ENCODE measurements at places on chromosomes 12 and 14.
A peak's percentile ranks its signal among the peaks of the same experiment; 100 is the strongest.

- no peak for DNase-seq
Measured at GRCh38 chr14:100256339-100256895, 17.5 kb downstream of the YY1 start.

DNA sequence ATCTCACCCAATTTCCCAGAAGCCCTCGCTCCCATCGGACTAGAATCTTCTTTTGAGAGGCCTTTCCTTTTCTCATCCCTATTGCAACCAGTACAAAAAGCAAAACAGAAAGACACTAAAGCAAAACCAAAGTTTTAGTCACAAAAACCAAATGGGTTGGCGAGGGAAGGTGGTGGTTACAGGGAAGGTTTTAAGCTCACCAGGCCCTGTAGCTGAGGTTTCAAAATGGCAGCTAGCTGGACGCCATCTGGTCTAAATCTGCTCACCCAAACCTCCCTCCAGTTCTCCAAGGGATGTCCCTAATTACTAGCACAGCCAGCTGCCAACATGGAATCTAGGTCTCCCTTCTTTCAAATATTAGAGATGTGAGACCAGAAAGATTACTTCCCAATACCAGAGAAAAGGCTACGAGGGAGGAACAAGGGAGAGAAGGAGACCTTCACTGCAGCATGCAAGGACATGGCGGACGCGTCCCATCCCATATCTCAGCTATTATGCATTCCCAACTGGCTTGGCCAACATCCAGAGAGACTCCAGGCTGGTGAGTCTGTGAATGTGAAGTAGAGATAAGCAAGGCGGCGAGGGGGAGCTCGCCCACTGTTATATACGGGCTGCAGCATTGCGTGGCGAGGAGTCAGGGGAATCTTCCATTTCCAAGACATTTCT, 70.8 kb downstream of the DPF3 start:
- no peak for DNase-seq

GRCh38 chr12:5391653-5392052, 40.3 kb upstream of the NTF3 start:
- DNase-seq, result peak; percentile 88

- DNase-seq, result no peak
Measured at GRCh38 chr12:52141875-52142274, 49.9 kb downstream of the KRT80 start.

- peak; percentile 77 for DNase-seq
Measured at GRCh38 chr14:51448831-51449670, 202.7 kb upstream of the FRMD6 start.

DNA sequence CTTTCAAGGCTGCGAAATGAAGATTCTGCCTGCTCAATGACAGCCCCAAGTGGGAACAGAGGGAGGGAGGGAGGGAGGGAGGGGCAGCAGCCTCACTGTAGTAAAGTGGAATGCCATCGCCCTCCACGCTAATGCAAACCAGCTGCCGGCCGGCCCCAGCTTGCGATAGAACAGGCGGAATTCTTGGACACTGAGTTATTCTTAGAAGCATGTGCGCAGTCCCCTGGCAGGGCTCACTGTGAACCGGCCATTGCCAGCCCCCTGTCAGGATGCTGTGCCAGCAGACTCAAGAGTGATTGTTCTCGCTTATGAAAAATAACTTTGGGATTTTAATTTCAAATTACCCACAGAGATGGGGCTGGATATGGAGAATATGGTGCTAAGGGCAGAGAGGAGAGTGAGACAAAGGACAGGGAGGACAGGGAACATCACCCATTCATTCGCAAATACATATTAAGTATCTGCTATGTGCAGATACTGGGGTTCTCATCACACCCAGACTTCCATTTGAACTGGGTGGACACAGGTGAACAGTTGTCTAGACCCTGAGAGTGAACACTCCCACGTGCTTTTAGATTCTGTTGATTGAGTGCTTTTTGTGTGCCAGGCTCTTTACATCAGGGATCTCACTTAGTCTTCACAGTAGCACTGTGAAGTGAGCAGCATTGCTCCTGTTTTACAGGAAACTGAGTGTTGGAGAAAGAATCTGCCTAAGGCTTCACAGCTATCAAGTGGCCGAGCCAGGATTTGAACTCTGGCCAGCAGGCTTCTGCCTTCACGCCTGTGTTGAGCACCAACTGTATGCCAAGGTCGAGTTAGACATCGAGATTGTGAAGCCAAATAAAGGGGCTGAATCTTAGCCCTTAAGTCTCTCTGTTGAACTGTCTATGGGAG, 192.9 kb downstream of the C12orf75 start:
- no peak for DNase-seq

DNA sequence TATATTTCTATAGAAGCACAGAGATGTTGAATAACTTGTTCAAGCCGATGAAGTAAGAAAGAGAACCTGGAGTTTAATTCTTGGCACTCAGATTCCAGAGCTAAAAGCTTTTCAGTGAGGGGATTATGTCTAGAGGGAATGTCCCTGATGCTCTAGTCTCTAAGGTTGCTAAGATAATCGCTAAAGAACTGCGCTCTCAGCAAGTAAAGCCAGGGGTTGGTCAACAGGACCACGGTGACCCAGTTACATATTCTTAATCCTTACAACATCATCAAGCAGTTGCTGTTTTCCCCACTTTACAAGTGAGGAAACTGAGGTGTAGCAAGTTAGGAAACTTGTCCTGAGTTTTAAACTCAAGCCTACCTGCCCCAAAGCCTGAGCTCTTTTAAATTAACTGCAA, 110.8 kb downstream of the DAD1 start:
- no peak for DNase-seq

DNA sequence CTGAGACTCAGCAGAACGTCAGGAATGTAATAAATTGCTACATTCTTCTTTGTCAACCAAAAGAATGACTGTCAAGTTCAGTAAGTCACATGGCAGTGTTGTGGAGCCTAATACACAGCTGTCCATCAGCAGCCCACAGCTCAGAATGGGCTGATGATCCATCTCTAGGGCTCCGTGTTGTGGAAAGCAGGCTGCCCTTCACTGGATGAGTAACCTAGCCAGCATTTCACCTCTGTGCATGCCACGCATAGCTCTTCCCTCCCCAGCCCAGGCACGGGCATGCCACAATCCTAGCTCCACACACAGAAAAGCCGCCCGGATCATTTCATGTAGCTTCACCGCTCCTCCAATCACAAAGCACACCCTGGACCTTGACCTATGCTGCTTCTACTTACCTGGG, 878.0 kb upstream of the TMEM132C start:
- peak; percentile 78 for DNase-seq

DNA sequence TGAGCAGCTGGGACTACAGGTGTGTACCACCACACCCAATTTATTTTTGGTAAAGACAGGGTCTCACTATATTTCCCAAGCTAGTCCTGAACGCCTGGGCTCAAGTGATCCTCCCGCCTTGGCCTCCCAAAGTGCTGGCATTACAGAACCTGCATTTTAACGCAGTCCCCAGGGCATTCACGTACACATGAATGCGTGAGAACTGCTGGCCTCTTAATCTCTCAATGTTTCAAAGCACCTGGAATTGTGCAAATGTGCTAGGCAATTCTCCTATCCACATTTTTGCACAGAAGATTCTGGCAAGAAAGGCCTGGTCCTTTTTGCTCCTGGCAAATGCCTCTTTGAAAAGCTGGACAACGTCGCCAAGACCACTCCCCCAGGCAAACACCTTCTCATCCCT, 35.2 kb downstream of the TESC start:
- no peak for DNase-seq

GRCh38 chr14:72826039-72826438, 67.9 kb downstream of the DPF3 start:
- no peak for DNase-seq

GRCh38 chr14:54787261-54787660, 115.4 kb downstream of the GCH1 start:
- no peak for DNase-seq

DNA sequence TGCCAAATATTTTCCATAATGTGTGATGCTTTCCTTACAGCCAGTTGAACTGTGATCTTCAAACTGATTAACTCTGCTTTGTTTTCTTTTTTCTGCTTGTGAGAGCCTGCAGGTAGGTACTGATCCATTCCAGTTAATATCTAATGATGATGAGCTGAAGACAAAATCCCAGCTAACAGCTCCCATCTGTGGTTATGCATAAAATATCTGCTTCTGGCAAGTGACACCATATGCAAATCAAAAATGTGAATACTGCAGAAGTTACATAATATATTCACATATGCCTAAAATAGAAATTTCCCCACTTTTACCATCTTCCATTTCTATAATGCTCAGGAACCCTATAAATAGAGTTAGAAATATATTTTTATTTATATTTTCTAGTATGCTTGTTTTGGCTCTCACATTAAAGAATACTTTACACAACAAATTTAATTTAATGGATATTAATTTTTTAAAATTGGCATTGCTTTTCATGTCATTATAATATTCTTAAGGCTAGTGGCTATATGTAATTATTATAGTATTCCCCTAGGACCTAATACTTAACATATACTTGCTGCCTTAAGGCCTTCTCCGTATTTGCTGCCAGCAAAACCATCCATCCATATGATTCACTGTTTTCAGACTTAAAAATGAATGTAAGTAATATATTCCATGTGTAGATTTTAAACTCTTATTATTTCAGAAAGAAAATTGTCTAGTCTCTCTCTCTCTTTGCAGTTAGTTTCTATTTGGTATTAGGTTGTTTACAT, 83.8 kb downstream of the CCER1 start:
- DNase-seq, result no peak

GRCh38 chr12:67425394-67425793, 156.2 kb downstream of the CAND1 start:
- no peak for DNase-seq

DNA sequence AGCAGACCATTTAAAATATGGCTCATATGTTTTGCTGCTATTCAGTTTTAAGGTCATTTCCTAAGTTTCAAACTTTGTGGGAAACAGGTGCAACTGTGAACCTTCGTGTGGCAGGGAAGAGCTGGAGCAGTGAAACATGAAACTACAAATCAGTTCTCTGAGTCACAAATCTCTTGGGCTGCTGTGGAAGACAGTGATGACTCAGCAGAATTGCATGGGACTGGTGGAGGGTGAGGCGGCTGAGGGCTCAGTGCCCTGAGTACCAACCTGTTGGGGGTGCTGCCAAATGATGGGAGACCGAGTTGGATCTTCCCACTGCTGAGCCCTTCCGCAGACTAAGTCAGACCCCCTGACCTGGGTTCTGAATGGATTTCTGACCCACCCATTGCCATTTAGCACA, 8.4 kb upstream of the CALM1 start:
- DNase-seq, result peak; percentile 56

- DNase-seq, result no peak
Measured at GRCh38 chr12:85357609-85358008, 77.6 kb downstream of the ALX1 start.

- no peak for DNase-seq
Measured at GRCh38 chr12:114562654-114563053, 121.3 kb downstream of the TBX3 start.

DNA sequence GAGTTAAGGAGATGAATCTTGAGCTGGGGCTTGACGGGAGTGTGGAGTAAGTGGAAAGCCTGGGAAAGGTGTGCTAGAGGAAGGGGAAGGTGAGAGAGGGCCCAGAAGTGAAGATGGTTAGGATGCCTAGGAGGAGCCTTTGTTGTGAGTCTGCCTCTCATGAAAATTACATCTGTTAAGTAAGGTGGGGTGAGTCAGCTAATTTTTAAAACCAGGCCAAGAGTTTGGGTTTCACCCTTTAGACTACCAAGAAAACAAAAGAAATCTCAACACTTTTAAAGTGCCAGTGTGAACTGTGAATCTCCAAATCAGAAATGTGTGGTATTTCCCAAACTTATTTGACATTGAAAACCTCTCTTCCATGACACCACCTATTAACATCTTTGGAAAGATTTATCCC, 185.2 kb downstream of the CRADD start:
- DNase-seq, result no peak

DNA sequence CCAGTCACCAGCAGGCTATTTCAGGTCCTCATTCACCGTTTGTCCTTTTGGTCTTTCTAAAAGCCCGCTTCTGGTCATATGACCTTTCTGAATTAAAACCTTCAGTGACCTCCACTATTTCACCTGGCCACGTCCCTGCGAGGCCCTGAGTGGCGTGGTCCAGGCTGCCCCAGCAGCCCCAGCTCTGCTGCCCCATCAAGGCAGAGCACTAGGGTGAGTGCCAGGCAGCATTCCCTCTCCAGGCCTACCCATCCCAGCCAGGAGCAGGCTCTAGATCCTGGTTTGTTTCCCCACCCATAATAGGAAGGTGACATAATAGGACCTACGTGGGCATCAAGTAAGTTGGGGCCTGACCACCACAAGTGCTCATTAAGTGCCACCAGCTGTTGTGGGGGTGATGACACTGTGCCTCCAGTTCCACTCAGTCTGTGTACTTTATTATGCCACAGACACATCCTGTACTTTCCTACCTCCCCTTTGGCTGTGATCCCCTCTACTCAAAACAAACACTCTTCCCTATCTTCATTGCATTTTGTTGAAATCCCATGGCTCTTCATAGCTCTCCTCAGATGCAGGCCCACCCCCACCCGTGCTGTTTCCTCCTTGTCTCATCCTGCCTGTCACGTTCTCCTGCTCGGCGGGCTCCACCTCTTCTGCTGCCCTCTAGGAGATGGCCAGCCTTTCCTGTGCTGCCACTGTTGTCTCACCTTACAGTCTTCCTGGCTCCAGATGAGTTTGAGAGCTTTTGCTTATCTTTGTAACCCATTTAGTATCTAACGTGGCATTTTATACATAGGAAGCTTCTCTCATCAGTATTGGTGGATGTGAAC, 21.4 kb downstream of the CKB start:
- DNase-seq, result no peak

DNA sequence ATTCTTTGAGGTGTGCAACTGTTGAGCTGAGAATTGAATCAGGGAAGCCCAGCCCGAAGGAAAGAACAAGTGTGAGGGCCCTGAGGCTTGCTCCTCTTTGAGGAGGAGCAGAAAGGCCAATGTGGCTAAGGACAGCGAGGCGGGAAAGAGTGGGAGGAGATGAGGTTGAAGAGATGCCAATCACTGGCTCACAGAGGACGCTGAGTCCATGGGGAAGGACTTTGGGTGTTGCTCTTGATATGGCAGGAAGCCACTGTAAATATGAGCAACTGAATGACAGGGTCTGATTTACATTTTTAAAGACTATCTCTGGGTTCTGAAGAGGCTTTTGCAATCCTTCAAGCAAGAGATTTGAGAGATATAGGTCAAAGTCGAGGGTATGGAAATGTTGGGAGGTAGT, 3.3 kb upstream of the APPL2 start:
- no peak for DNase-seq

DNA sequence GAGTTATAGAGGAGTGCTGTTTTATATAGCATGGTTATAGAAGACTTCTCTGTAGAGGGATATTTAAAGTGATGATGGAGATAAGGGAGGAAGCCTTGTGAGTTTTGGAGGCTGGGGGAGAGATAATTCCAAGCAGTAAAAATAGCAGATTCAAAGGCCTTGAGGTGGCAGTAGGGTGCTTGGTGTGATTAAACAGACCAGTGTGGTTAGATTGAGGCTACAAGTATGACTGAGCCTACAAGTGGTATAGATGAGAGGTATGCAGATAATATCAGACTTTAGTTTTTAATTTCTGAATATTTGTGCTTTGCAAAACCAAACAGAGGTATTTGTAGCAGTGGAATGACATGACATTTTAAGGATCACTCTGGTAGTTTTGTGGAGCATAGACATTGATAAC, 20.3 kb downstream of the FANCM start:
- DNase-seq, result no peak

GRCh38 chr14:76514213-76514998, 138.5 kb downstream of the ESRRB start:
- no peak for DNase-seq

Data from RCC 7860 (cell line).